Stimulated activated CD4-positive, alpha-beta T cell treated with anti-CD3 and anti-CD28 coated beads, Interleukin-15, amount 100 ng/mL, for 1 hour (primary cell): ENCODE measurements at places on chromosomes 3 and 15.

DNA sequence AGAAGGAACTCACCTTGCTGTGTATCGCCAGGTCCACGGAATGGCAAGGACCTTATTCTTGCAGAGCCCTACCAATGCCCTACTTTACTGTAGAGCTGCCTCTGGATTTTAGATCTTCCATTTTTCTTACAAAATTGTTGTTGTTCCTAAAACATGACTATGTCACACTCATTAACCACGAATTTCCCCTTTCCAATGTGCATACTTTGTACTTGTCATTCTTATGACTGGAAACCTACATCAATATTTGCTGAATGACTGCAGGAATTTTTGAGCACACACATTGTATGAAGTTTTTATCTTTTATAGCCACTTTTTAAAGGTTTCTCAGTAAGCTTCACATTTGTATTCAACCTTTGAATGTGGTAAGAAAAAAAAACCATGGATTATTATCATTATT, 35.9 kb upstream of the CMSS1 start:
- DNase-seq, result no peak

DNA sequence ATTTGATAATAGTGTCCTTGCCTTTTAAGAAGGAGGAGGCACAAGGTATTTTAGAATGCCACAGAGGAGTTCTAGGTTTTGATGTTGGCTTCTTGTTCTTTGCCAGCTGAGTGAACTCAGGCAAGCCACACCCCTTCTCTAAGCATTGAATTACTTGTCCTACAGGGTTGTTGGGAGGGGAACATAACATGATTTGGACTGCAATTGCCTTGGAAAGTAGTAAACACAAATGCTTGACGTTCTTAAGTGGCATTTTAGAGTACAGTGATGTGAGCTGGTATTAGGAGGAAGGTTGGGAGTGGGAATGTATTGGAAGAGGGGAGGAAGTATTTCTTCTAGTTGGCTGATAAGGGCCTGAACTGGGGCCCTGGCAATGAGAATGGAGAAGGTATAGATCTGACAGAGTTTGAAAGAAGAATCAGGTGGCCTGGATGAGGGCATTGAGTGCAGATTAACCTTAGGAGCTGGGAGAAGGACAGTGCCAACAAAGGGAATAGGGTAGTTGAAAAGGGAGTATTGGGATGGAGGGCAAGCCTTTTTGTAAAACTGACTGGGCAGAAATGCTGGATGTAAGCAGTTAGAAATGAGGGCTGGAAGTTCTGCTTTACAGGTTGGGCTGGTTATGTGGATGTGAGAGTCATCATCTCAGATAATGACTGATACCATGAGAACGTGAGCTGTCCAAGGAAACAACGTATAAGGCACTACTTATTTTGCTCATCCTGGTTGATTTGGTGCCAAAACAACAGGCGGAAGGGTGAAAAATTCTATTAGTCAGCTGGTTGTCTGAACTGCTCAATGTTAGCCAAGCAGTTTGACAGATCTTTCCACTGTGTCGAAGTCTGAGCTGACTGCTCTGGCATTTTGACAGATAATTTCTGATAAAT, 16.7 kb downstream of the KAT2B start:
- no peak for DNase-seq

- no peak for DNase-seq
Measured at GRCh38 chr15:47475336-47475735, 242.0 kb upstream of the SEMA6D start.

DNA sequence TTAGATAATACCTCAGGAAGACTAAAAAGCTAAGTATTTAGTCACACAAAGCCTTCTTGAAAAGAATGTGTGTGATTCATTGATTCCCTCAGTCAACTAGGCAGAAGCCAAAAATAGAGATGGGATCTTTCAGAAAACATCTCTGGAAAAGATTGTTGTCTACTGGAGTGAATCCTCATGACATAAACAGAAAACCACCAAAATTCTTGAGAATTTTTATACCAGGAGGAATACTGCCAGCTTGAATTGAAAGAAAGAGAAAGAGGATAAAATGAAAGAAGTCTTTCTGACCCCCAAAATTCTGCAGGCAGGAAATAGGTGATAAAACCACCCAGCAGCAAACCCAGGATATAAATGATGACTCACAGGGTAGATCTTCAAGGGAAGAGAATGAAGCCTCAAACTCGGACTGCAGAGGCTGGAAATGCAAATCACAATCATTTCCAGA, 363.1 kb upstream of the PLSCR5 start:
- no peak for DNase-seq

DNA sequence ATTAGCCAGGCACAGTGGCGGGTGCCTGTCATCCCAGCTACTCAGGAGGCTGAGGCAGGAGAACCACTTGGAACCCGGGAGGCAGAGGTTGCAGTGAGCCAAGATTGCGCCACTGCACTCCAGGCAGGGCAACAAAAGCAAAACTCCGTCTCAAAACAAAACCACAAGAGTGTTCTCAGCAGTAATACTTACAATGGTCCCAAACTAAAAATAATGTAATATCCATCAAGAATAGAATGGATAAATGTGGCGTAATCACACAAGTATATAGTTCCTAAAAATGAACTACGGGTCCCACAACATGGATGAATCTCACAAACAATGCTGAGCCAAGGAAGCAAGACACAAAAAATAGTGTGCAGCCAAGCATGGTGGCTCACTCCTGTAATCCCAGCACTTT, 39.2 kb downstream of the STAG1 start:
- no peak for DNase-seq

DNA sequence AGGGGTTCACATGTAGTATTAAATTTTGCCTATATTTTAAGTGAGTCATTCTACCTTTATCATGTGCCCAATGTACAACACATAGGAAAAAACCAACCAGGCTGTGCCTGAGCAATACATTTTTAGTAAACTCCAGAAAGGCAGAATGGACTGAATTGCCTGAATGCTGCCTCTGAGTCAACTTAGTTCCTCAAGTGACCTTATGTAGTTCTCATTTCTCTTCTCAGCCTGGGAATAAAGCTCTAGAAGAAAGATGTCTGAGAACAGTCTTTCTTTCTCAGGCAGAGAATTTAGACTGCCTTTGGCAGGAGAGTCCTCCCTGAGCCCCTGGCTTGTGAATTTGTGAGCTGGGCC, 13.0 kb downstream of the ST3GAL6 start:
- DNase-seq, result no peak
